Activated T-helper 2 cell treated with anti-CD3 and anti-CD28 coated beads, Interferon-gamma antibody, Interleukin-2, Interleukin-4, amounts not matched to agents 10 μg/mL and 5 μg/mL and 100 μg/mL, durations not matched to agents 14 hours and 24 hours and 36 hours (primary cell): ENCODE measurements at places on chromosomes 5 and 9. TPM values are rescaled to one million over a fixed set of nuclear protein-coding genes. Genes with fewer than 3 reads are reported as not detected.
A peak's percentile ranks its signal among the peaks of the same experiment; 100 is the strongest.

DNA sequence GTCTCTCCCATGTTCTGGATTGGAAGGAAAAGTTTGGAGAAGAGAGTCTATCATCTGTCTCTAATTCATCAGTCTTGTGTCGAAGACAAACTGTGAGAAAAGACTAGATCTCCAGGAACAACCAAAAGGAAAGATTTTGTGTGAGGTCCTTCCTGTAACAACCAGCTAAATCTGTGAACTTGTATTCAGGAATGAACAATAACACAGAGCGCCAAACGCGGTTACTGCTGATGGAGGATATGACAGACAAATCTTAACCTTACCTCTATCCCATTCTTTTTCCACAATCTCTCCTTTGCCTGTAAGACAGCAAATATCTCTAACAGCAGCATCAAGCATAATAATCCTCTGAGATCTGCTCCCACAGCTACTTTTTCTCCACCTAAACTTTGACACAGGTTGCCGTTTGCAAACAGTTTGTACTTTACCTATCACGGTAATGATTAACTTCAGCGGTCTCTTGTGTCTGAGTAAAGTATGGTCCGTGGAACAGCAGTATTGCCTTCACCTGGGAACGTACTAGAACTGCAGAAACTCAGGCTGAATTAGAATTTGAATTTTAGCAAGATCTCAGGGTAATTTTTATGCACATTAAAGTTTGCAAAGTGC, 387.6 kb downstream of the ELAVL2 start:
- no peaks in the 10 kb centered on the region for H3K36me3 ChIP-seq
- no peaks in the 10 kb centered on the region for H3K4me1 ChIP-seq
- no peak for DNase-seq
- no peak overlapping the region for H3K27ac ChIP-seq
- H3K27me3 ChIP-seq = no peaks in the 10 kb centered on the region

GRCh38 chr5:57172466-57173318, 1.2 kb upstream of the GPBP1 start:
- peaks cover 33% of the 10 kb centered on the region for H3K36me3 ChIP-seq
- DNase-seq = no peak
- peak overlapping the region; percentile 96 for H3K4me3 ChIP-seq
- peaks cover 27% of the 10 kb centered on the region for H3K4me1 ChIP-seq
- H3K27me3 ChIP-seq = no peaks in the 10 kb centered on the region

DNA sequence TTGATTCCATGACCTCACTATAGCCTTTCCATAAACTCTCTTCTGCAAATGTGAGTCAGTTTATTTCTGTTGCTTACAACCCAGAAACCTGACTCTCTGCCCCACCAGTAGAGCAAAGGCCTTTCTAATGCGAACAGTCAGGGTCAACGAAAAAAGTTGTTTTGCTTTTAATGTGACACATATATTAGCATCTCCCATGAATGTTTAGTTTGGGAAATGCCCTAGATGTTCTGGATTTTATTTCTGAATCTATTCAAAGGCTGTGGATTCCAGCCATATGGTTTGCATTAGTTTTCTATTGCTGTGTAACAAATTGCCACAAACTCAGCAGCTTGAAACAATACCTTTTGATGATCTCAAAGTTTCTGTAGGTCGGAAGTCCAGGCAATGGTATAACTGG, 193.5 kb downstream of the GNA14 start:
- no peak overlapping the region for H3K4me3 ChIP-seq
- peaks cover 3% of the 10 kb centered on the region for H3K27me3 ChIP-seq

GRCh38 chr9:88742483-88742882, 207.5 kb downstream of the NXNL2 start:
- DNase-seq = no peak
- no peak overlapping the region for H3K27ac ChIP-seq
- no peaks in the 10 kb centered on the region for H3K36me3 ChIP-seq
- H3K27me3 ChIP-seq = peaks cover 19% of the 10 kb centered on the region

DNA sequence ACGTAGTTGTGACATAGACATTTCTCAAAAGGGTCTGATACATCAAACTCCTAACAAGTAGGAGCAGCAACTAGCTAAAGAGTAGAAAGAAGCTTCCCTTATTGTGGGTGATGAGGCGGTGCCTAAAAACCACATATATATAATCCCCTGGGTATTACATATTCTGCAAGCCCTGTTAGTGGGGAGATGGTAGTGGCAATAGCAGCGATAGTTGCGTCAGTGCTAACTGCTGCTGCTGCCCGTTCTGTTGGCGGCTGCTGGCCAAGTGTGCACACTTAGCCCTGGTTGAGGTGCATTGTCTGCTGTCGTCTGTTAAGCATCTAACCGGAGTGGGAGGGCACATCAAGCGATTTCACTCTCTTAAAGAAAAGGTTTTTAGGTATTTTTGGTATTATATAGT, 35.8 kb downstream of the VLDLR start:
- no peak for DNase-seq
- H3K4me1 ChIP-seq = peaks cover 35% of the 10 kb centered on the region
- H3K27me3 ChIP-seq = no peaks in the 10 kb centered on the region
- peaks cover 22% of the 10 kb centered on the region for H3K36me3 ChIP-seq

DNA sequence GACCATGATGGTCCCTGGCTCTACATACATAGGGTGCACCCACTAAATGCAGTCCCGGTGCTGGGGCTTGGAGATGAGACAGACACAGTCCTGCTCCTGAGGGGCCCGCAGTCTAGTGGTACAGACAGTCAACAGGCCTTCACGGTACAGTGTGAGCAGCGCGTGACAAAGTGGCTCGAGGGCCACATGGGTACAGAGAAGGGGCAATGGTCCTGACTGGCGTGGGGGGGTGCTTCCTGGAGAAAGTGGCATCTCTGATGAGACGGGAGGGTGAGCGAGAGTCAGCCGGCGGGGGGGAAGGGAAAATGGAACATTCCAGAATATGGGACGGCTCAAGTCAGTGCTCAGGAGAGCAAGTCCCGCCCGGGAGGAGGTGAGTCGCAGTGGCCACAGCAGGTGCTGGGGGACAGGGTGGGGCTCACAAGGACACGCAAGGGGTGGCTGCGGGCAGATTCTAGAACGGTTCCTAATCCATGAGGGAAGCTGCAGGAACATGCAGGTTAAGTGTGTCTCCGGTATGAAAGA, 38.0 kb downstream of the WHRN start:
- no peaks in the 10 kb centered on the region for H3K27me3 ChIP-seq
- no peak overlapping the region for H3K27ac ChIP-seq
- no peak for DNase-seq

DNA sequence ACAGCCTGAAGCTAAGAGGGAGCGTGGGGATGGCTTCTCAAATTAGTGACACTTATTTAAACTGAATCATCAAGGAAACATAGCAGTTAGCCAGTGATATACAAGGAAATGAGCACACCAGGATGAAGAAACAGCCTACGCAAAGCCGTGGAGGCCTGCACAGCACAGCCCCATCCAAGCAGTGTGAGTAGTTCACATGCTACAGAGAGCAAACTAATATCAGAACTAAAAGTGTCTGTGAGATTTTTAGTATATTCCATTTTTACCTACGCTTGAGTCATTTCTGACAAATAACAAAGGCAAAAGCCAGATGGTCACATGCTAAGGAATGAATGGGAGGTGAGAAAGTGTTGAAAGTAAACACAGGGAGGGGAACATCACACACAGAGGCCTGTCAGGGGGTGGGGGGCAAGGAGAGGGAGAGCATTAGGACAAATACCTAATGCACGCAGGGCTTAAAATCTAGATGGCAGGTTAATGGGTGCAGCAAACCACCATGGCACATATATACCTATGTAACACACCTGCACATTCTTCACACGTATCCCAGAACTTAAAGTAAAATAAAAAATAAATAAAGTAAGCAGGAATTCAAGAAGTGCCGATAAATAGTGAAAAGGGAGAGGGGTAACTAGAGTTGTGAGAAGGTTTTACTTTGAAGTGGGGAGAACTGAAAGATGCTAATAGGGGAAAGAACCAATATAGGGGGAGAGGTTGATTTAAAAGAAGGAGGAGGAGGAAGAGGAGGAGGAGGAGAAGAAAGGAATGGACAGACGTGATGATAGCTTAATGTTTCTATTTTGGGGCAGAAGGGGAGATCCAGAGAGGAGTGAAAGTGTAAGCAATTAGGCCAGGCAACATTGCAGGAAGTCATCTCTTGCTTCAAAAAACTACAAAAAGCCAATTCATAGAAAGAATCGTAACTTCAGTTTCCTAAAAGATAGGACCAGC, 100.9 kb upstream of the PTGER4 start:
- DNase-seq = peak; percentile 19
- no peaks in the 10 kb centered on the region for H3K36me3 ChIP-seq
- no peaks in the 10 kb centered on the region for H3K27me3 ChIP-seq
- H3K4me1 ChIP-seq = peaks cover 36% of the 10 kb centered on the region

- H3K4me3 ChIP-seq = no peak overlapping the region
- no peaks in the 10 kb centered on the region for H3K27me3 ChIP-seq
- no peaks in the 10 kb centered on the region for H3K4me1 ChIP-seq
- H3K36me3 ChIP-seq = no peaks in the 10 kb centered on the region
- no peak for DNase-seq
These were observed 367.2 kb downstream of the OSTF1 start for GRCh38 chr9:75455444-75455921.

GRCh38 chr5:177183766-177184360, 50.3 kb downstream of the NSD1 start:
- peaks cover 14% of the 10 kb centered on the region for H3K4me1 ChIP-seq
- H3K36me3 ChIP-seq = peaks cover 23% of the 10 kb centered on the region
- no peak overlapping the region for H3K27ac ChIP-seq
- DNase-seq = no peak
- H3K4me3 ChIP-seq = no peak overlapping the region

- no peak overlapping the region for H3K4me3 ChIP-seq
- H3K4me1 ChIP-seq = no peaks in the 10 kb centered on the region
- no peak overlapping the region for H3K27ac ChIP-seq
- H3K36me3 ChIP-seq = no peaks in the 10 kb centered on the region
- DNase-seq = no peak
These were observed 183.9 kb downstream of the SLIT3 start for GRCh38 chr5:169116961-169117461.

DNA sequence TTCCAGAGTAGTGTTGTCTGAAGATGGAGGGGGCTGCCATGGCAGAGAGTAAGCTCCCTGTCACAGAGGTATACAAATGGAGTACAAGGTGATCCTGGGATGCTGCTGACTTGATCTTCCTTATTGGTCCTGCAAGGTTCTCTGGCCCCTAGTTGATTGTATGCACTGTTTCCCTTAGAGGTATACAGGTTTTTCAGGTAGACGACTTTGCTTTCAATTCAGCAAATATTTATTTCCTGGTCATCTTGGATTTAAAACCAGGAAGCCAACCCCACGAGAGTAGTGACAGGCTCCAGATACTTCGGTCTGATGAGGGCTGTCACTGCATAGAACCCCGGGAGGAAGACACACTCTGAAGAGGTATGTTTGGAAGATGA, 16.5 kb upstream of the TRIM14 start:
- DNase-seq = no peak
- no peaks in the 10 kb centered on the region for H3K4me1 ChIP-seq
- H3K4me3 ChIP-seq = no peak overlapping the region
- H3K27me3 ChIP-seq = no peaks in the 10 kb centered on the region

GRCh38 chr5:141512911-141513626, 24.2 kb downstream of the PCDHGC5 start:
- H3K27ac ChIP-seq = peak overlapping the region; percentile 83

GRCh38 chr5:143886096-143886495, 74.1 kb downstream of the HMHB1 start:
- no peaks in the 10 kb centered on the region for H3K4me1 ChIP-seq
- no peaks in the 10 kb centered on the region for H3K36me3 ChIP-seq
- no peak overlapping the region for H3K4me3 ChIP-seq
- no peak overlapping the region for H3K27ac ChIP-seq
- no peak for DNase-seq

GRCh38 chr9:556675-557074, 284.8 kb upstream of the DMRT1 start:
- no peaks in the 10 kb centered on the region for H3K36me3 ChIP-seq
- peaks cover 8% of the 10 kb centered on the region for H3K4me1 ChIP-seq
- no peak for DNase-seq
- no peak overlapping the region for H3K27ac ChIP-seq
- peaks cover 32% of the 10 kb centered on the region for H3K27me3 ChIP-seq

DNA sequence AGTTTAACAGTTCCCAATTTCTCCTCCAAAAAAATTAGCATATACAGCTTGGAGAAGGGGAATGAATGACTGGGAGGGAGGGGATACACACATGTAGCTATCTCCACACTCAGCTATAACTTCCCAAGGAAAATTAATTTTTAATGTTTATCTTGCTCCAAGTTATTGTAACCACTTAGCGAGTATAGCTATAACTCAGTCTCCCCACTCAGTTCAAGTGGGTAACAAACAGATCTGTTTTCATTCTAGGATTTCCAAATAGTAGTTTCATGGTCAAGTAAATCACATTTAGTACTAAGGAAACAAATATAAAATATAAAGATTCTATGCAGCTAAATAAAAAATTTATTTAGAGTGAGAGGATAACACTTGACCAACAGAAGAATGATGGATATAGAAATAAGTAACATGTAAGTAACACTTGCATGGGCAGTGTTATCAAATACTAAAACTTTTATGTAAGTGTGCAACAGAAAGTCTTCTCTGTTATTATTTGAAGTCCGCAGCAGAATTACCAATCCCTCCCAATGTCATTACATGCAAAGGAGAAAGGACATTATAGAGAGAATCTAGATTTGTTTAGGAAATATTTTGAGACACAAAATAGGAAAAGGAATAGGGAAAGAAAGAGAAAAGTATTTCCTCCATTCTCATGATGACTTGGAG, 10.2 kb upstream of the NFIB start:
- H3K27ac ChIP-seq = no peak overlapping the region
- DNase-seq = no peak
- peaks cover 18% of the 10 kb centered on the region for H3K4me1 ChIP-seq
- peaks cover 61% of the 10 kb centered on the region for H3K27me3 ChIP-seq

GRCh38 chr5:82100303-82101077, 128.7 kb downstream of the ATG10 start:
- H3K4me3 ChIP-seq = no peak overlapping the region
- no peak for DNase-seq
- H3K27ac ChIP-seq = peak overlapping the region; percentile 7
- no peaks in the 10 kb centered on the region for H3K27me3 ChIP-seq

- H3K27ac ChIP-seq = no peak overlapping the region
- no peak for DNase-seq
- peaks cover 32% of the 10 kb centered on the region for H3K4me1 ChIP-seq
- no peaks in the 10 kb centered on the region for H3K36me3 ChIP-seq
These were observed 72.6 kb upstream of the EQTN start for GRCh38 chr9:27369591-27369990.

Gene SH2D3C
- total RNA-seq = 23.6 and 25.1 TPM in 2 replicates

Gene KCNMB1
- total RNA-seq = not detected in 2 replicates

Gene IL5
- total RNA-seq = 100.0 and 113 TPM in 2 replicates

Gene ERCC8
- 9.3 and 10.2 TPM in 2 replicates for total RNA-seq

Gene GFI1B
- total RNA-seq = not detected in 2 replicates

Gene ARID3C
- 0.14 and 0.21 TPM in 2 replicates for total RNA-seq

Gene NEUROG1
- total RNA-seq = not detected in 2 replicates

Gene ZNF883
- total RNA-seq = 0.16 TPM in 1 of 2 replicates, not detected in the other

Gene DOCK8
- total RNA-seq = 113 and 123 TPM in 2 replicates

Gene OLFM1
- total RNA-seq = 0.28 and 0.37 TPM in 2 replicates

Gene OBP2B
- not detected in 2 replicates for total RNA-seq

Gene PPIC
- not detected in 2 replicates for total RNA-seq

Gene TYRP1
- not detected in 2 replicates for total RNA-seq
